Dermis blood vessel endothelial cell (primary cell): ENCODE measurements at places on chromosomes 11 and 22.

- DNase-seq: no peak
These were observed 509.0 kb upstream of the LARGE1 start for GRCh38 chr22:34429314-34429713.

GRCh38 chr22:38345782-38346181 lies 28.5 kb upstream of the CSNK1E start:
- no peak for DNase-seq

GRCh38 chr11:47398551-47398950 lies 9.8 kb upstream of the SLC39A13 start:
- DNase-seq: no peak

DNA sequence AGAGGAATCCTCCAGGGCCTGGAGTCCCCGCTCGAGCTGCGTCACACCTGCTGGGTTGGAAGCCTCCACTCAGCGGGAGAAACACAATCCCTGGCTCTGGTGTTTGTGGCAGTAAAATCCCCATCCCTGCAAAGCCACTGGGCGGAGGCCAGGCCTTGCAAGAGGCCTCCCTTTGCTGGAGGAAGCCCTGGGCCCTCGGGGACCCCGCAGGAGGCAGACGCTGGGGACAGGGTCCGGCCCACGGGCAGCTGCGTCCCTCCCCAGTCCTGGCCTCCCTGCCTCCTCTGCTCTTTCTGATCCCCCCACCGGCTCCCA lies 194.7 kb downstream of the BRD1 start:
- peak; percentile 20 for DNase-seq

DNA sequence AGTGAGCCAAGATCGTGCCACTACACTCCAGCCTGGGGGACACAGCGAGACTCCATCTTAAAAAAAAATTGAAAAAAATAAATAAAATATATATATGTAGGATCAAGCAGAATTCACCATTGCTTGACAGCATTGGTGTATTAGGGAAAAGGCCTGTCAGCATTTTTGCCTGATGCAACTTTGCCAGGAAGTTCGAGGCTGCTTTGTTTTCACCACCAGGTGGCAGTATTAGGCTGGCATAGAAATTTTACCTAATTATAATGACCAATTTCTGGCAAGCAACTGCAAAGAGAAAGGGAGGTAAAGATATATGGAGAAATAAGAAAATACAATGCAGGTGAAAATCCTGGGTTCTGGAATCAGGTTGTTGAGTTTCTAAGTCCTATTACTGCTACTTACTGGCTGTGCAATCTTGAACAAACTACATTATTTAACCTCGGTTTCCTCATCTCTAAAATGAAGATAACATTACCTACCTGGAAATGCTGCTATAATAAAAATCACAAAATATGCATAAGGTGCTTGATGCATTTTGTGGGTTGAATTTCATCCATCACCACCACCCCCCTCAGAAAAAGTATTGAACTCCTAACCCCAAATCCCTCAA lies 24.7 kb downstream of the LAYN start:
- peak; percentile 84 for DNase-seq

DNA sequence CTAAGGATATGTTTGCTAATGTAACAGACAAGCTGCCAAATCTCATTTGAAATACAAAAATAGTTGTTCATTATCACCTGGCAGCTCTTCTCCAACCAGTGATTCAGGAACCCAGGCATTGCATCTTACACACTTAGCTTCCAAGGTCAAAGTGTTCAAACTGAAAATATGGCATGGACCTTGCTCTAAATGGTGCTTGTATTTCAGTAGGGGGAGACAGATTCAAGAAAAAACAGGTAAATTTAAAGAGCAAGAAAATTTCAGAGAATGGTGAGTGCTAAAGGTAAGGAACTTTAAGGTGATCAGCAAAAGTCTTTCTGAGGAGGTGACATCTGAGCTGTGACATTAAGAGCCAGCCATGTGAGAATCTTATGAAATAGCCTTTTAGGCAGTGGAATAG lies 82.8 kb upstream of the E2F8 start:
- peak; percentile 29 for DNase-seq

DNA sequence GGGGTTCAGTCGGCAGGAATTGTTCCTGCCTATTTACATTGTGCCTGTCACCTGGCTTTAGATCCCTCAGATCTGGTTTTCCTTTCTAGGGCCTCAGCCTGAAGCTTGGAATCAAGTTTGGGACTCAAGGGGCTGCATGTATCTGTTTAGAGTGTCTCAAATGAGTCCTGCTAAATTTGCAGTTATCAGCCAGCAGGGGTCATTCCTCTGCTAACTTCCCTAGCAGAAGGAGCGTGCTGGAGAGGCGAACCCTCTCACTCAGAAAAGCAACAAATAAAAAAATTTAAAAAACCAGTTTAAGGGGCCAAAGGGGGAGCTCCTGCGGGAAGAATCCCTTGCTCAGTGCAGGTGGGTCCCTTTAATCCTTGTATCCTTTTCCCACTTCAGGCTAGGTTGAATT lies 1220.2 kb downstream of the JRKL start:
- peak; percentile 40 for DNase-seq

- DNase-seq: no peak
These were observed 49.3 kb upstream of the SYT13 start for GRCh38 chr11:45335434-45335833.

DNA sequence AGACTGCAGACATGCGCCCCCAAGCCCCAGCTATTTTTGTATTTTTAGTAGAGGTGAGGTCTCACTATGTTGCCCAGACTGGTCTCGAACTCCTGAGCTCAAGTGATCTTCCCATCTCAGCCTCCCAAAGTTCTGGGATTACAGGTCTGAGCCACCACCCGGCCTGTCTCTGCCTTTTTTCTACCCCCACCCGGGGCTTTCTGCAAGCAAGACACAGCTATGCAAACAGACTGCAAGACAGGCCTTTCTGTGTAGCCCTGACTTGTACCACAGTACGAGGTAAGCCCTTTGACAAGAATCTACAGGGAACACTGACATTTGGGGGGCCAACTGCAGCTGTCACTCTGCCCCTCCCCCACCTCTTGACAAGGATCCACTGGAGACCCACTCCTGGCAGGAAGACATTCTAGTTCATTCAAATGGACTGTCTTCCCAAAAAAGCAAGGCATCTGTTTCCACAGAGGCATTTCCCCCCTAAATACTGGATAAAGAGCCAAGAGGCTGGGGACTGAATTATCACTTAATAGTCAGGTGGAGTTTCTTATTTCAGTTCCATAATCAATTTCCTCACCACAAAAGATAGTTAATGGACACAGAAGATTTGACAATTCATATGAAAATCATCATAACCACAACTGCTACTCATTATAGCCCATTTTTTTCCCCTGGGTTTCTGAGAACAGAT lies 118.2 kb downstream of the ABTB2 start:
- DNase-seq: no peak

GRCh38 chr11:105823495-105824033 lies 198.5 kb downstream of the MSANTD4 start:
- DNase-seq: no peak

GRCh38 chr22:19645905-19646304 lies 68.4 kb upstream of the SEPTIN5 start:
- no peak for DNase-seq

GRCh38 chr22:30277547-30278344 lies 11.1 kb upstream of the OSM start:
- DNase-seq: peak; percentile 75

DNA sequence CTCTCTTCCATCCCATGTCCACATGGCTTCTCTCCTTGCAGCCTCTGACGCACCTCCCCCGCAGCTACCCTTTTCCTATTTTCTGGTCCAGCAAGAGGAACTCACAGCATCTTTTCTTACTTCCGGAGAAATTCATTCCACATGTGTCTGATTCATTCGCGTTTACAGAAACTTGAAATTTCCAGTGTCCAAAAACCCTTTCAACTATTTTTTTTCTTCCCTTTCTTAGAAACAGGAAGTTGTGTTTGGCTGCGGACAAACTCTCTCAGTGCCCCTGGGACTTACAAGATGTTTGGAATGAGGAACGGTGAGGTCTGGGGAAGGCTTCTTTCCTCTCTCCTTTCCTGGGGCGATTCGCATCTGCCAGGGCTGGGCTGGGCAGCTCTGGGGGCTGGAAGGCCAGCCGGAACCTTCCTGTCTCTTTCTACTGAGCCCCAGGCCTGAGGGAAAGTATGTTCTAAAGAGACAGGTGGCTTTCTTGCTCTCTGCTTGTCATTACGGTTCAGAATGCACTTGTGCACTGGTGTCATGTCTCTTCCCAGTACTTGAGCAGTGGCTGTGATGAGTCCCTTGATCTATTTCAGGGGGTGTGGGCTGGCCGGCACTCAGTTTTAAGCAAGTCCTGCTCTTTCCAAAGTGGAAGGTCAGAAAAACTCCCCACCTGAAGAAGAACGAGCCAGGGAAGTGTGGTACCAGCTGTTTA lies 27.5 kb downstream of the ADAMTS8 start:
- no peak for DNase-seq

- no peak for DNase-seq
These were observed 24.7 kb downstream of the NCF4 start for GRCh38 chr22:36885474-36885873.

- DNase-seq: no peak
These were observed 354.7 kb downstream of the LARGE1 start for GRCh38 chr22:33565580-33565995.

DNA sequence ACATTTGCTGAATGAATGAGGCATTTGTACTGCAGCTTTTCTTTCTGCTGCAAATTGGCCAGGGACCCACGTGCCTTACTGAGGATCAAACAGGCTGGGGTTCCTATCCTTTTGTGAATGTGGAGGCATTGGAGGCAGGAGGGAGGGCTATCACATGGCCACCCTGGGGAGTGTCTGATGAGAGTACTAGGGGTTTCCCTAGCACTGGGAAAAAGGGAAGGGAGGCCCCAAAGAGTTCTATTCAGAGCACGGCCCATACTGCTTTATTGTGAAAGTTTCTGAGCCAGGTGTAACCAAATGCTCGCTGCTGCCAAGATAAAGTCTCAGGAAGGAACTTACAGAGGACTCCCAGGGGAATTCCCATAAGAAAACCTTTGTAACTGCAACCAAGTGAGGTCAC lies 78.4 kb upstream of the ANO1 start:
- DNase-seq: peak; percentile 3

- DNase-seq: no peak
These were observed 378.6 kb upstream of the FAT3 start for GRCh38 chr11:91846002-91846401.

GRCh38 chr11:31060880-31061279 lies 308.7 kb downstream of the DCDC1 start:
- DNase-seq: no peak

- DNase-seq: peak; percentile 51
These were observed 48.7 kb upstream of the ARFGAP3 start for GRCh38 chr22:42905702-42906183.

- peak; percentile 66 for DNase-seq
These were observed 37.5 kb downstream of the TNRC6B start for GRCh38 chr22:40215266-40215665.

DNA sequence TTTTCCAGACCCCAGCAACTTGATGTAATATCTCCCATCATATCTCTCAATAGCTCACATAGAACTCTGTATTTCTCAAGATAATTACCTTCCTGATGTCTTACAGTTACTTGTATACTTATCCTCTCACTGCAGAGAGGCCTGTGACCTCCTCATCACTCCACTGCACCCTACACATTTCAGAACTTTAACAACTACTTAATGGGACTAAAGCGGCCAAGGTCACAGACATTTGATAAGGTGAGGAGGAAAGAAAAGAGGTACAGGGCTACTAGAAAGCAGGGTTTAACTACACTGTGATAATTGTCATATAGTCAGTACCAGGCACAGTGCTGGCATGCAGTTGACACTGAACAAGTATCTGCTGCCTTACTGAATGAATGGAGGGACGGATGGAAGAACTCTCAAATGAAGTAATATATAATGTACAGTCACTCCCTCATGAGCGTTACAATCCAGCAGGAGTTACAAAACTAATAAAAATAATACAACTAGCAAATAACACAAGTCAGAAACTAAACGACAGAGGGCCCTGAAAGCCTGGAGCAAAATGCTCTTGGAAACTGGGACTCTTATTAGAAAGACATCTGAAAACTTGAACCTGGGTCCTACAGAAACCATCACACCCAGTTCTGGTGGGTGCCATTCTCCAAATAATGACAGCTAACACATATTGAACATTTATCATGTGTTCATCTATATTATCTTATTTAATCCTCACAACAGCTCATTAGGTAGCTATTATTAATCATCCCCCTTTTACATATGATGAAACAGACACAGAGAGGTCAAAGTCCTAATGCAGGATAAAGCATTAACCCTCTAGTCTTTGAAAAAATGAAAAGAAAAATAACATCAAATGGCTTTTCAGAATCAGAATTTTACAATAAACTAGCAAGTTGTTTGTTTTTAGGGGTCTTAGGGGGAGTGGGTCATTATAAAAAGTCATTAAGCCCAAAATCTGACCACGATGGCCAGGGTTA lies 14.3 kb downstream of the PI4KA start:
- DNase-seq: no peak

GRCh38 chr11:12840871-12841660 lies 166.8 kb downstream of the TEAD1 start:
- DNase-seq: peak; percentile 37

GRCh38 chr11:122123263-122123929 lies 7.4 kb upstream of the BLID start:
- no peak for DNase-seq

DNA sequence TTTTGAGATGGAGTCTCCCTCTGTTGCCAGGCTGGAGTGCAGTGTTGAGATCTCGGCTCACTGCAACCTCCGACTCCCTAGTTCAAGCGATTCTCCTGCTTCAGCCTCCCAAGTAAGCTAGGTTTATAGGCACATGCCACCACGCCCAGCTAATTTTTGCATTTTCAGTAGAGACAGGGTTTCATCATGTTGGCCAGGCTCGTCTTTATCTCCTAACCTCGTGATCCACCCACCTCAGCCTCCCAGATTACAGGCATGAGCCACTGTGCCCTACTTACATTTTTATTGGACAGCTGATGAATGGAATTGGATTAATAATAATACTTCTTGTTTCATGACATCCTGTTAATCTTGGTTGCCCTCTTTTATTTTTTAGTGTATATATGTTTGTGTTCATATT lies 3.0 kb upstream of the MRGPRD start:
- DNase-seq: no peak

- DNase-seq: peak; percentile 50
These were observed 7.3 kb downstream of the PACSIN2 start for GRCh38 chr22:43007519-43008102.

- DNase-seq: no peak
These were observed 94.3 kb downstream of the SOX6 start for GRCh38 chr11:16261836-16262644.

GRCh38 chr11:123072332-123072761 lies 10.4 kb upstream of the HSPA8 start:
- no peak for DNase-seq

DNA sequence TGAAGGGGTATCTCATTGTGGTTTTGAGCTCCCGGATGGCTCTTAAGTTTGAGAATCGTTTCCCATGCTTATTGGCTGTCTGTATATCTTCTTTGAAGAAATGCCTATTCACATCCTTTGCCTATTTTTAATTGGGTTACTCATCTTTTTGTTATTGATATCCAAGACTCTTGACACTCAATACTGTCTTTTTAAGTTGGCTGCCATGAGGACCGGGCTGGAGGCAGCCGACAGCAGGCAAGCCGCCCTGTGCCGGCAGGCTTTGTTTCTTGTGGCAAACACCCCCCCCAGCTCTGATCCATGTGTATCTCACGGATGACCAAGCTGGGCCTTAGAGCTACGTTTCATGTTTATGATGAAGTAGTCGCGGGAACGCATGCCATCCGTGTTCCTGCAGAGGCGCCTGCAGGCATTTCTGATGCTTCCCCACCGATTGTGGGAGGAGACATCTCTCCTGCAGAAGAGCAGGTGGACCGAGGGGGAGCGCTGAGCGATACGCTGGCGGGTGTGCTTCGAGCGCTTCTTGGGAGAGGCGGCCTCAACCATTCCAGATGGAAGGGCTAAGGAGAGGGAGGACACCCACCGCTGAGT lies 95.8 kb downstream of the TBC1D22A start:
- no peak for DNase-seq

GRCh38 chr22:47196881-47197772 lies 434.7 kb downstream of the TBC1D22A start:
- no peak for DNase-seq
